Natural killer cell treated with Interleukin-12 subunit alpha and Interleukin-12 subunit beta and Interleukin-15 and Interleukin-18, amount 100 ng/mL, for 72 hours (primary cell): ENCODE measurements at places on chromosomes 2 and 18. TPM values are rescaled to one million over a fixed set of nuclear protein-coding genes. Genes with fewer than 3 reads are reported as not detected.

- H3K4me3 ChIP-seq: no peak overlapping the region
- no peak overlapping the region for H3K27ac ChIP-seq
Measured at GRCh38 chr2:154361276-154361675, 337.2 kb upstream of the KCNJ3 start.

CXCR4 gene
- 72.1 TPM for total RNA-seq

MALL gene
- total RNA-seq: not detected

DNA sequence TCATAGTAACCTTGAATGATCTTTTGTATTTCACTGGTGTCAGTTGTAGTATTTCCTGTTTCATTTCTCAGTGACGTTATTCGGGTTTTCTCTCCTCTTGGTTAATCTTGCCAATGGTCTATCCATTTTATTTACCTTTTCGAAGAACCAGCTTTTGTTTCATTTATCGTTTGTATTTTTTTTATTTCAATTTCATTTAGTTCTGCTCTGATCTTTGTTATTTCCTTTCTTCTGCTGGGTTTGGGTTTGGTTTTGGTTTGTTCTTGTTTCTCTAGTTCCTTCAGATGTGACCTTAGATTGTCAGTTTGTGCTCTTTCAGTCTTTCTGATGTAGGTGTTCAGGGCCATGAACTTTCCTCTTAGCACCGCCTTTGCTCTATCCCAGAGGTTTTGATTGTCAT is 36.7 kb downstream of the SP140 start:
- H3K4me1 ChIP-seq: peaks cover 35% of the 10 kb centered on the region
- H3K36me3 ChIP-seq: peaks cover 42% of the 10 kb centered on the region
- H3K27ac ChIP-seq: peak overlapping the region; percentile 42
- DNase-seq: no peak

ZSCAN30 gene
- total RNA-seq: 25.6 TPM

DNA sequence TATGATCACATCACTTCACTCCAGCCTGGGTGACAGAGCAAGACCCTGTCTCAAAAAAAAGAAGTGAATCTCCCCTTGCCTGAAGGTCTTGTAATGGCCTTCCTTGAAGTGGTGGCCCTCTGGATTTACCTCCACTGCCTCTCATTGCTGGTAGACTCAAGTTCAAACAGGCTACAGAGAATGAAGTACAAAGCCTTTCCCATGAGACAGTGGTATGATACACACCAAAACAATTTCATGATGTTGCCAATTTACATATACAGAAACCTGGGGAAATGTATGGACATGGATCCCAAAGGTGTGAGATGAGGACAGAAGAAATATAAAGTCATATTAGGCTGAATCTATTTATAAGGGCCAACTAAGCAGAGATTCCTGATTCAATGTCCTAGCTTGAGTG is 4.8 kb upstream of the NOTO start:
- H3K4me1 ChIP-seq: no peaks in the 10 kb centered on the region
- no peaks in the 10 kb centered on the region for H3K36me3 ChIP-seq
- no peak for DNase-seq
- H3K27me3 ChIP-seq: peaks cover 25% of the 10 kb centered on the region
- no peak overlapping the region for H3K4me3 ChIP-seq

ADD2 gene
- 4.8 TPM for total RNA-seq

- H3K4me1 ChIP-seq: no peaks in the 10 kb centered on the region
- no peak for DNase-seq
- H3K27me3 ChIP-seq: no peaks in the 10 kb centered on the region
- H3K27ac ChIP-seq: no peak overlapping the region
Measured at GRCh38 chr2:120780402-120780801, 44.7 kb downstream of the GLI2 start.

MAP4K3 gene
- 21.0 TPM for total RNA-seq

GCG gene
- not detected for total RNA-seq
